K562 (cell line): ENCODE measurements at places on chromosomes 1 and 21.

- no peak for DNase-seq
These were observed 17.8 kb downstream of the ORC1 start for GRCh38 chr1:52386458-52386857.

- DNase-seq = no peak
These were observed 3.4 kb upstream of the PKLR start for GRCh38 chr1:155304558-155305063.

DNA sequence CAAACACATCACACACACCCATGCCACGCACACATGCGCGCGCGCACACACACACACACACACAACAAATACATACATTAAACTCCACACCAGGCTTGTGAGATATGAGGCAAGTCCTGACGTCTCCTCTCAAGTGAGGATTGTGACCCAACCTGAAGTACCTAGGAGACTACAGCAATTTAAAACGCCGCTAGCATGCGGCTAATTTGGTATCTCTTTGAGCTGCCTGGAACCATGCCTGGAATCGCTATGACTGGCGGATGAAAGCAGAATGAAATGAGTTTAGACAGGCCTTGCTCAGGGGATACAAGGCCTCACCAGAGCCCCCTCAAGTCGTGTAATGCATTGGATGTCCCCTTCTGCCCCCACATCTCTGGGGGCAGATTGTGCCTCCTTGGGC lies 1.6 kb upstream of the RAB7B start:
- DNase-seq = no peak

- DNase-seq = no peak
These were observed 438.1 kb downstream of the PRDM2 start for GRCh38 chr1:14138135-14138506.

GRCh38 chr1:1232208-1232795 lies at the start of gene B3GALT6:
Gene B3GALT6, plus strand, starts transcription at chr1:1232237. Its CDS starts 42 bp downstream, at chr1:1232279.
- no peak for DNase-seq

GRCh38 chr1:201945863-201946223 lies 505 bp downstream of the LMOD1 start:
- DNase-seq = no peak
